ENCODE measurements at places on chromosomes 16 and 17.

GRCh38 chr16:67678354-67679023 lies 11.9 kb downstream of the C16orf86 start:
- peak; percentile 64 for DNase-seq

- peak; percentile 86 for DNase-seq
Observed at GRCh38 chr17:81419319-81419885, 24.1 kb downstream of the BAHCC1 start.

GRCh38 chr16:56824804-56825203 lies 40.2 kb upstream of the SLC12A3 start:
- DNase-seq = no peak

DNA sequence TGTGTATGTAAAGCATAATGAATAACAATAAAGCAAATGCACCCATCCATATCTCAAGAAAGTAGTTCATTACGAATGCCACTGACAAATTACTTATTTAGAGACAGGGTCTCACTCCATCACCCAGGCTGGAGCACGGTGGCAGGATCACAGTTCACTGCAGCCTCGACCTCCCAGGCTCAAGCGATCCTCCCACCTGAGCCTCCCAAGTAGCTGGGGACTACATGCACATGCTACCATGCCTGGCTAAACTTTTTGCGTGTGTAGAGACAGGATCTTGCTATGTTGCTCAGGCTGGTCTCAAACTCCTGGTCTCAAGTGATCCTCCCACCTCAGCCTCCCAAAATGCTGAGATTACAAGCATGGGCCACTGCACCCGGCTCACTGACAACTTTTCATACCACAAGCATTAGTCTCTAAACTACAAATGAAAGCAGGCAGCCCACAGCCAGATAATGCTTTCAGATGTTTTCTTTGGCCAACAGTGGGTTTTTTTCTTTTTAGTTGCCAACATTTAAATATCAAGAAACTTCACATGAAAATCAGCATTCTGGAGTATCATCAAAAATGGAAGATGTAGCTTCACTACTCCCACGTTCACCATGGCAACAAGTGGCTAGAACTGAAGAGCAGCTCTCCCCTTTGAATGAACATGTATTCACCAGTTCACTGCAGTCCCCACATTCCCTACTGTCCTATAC lies 7.7 kb downstream of the ARHGAP17 start:
- no peak for DNase-seq

- DNase-seq = no peak
Observed at GRCh38 chr17:65527857-65528591, 33.4 kb downstream of the AXIN2 start.

DNA sequence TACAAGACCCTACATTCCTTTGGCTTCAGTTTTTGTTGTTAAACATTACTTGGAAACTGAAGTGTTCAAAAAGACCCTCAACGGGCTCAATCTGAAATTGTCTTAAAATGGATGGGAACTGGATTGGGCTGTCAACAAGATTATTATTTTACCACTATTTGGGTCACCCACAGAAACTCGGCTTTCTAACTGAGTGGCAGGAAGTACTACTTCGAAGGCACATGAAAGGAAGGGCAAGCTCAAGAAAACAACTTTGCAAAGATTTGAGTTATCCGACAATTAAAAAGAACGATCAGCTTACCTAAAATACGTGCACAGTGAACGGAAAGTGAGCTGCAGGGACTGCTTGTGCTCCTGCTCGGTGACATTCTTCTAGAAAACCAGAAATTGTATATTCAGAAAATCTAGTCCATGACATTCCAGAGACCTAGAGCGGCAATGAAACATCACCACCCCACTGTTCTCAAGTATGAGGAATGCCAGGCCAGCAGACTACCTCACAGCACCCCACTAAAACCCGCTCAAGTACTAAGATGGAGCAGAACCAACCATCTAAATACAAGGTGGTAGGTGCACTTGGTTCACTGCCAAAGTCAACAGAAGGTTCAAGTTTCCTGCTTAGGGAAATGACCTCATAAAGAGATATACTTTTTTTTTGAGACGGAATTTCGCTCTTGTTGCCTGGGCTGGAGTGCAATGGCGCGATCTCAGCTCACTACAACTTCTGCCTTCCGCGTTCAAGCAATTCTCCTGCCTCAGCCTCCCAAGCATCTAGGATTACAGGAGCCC lies 60.5 kb downstream of the ZZEF1 start:
- DNase-seq = no peak

- DNase-seq = peak; percentile 71
Observed at GRCh38 chr17:40303009-40303657, 5.8 kb upstream of the RARA start.

- DNase-seq = no peak
Observed at GRCh38 chr17:36862116-36862920, 75.0 kb upstream of the LHX1 start.

GRCh38 chr16:52434224-52434623 lies 112.7 kb downstream of the TOX3 start:
- no peak for DNase-seq

GRCh38 chr17:8892338-8892690 lies 24.8 kb upstream of the PIK3R6 start:
- DNase-seq = no peak

GRCh38 chr17:30534938-30535921 lies 58.0 kb downstream of the GOSR1 start:
- no peak for DNase-seq

All from colonic mucosa (tissue), 4 donors.